ENCODE measurements at places on chromosomes 7 and 10. TPM values are rescaled to one million over a fixed set of nuclear protein-coding genes. Genes with fewer than 3 reads are reported as not detected.

DNA sequence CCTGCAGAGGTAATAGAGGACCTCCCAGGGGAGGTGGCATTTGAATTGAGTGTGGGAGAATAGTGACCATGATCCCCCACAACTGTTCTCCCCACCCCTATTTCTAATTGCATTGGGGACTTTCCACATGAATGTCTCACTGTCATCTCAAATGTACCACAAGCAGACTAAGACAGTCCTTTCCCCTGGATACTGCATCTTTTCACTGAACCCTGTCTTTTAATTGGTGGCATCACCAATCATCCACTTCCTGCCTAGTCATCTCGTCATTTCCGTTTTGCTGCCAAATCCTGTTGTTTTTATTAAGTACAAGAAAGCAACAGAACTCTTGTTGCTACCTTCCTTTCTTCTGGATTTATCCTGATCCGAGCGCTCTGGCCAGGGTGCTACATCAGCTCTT, 120.3 kb downstream of the NRP1 start:
- no peak overlapping the region for H3K27ac ChIP-seq
- no peak overlapping the region for H3K4me3 ChIP-seq
- H3K36me3 ChIP-seq = peaks cover 15% of the 10 kb centered on the region
- H3K4me1 ChIP-seq = peaks cover 25% of the 10 kb centered on the region
- no peak for DNase-seq

DNA sequence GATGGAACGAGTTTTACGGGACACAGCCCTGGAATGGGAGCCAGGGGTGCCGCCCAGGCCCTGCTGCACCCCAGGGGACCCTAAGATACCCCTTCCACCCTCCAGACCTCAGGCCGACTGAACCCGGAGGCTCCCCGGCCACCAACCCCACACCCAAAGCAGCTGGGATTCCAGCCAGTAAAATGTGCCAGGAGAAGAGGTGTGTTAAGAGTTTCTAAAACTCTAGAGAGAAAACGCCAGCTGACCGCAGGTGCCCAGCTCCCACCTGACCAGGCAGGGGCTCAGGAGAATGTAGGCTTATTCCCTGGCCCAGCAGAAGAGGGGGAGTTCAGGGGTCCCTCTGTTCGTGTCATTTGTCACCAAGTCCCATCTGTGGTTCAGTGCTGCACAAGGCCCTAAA, 17.5 kb downstream of the NUDT1 start:
- H3K36me3 ChIP-seq = peaks cover 33% of the 10 kb centered on the region
- no peaks in the 10 kb centered on the region for H3K27me3 ChIP-seq
- no peak for DNase-seq
- no peak overlapping the region for H3K27ac ChIP-seq
- H3K4me3 ChIP-seq = no peak overlapping the region
- no peaks in the 10 kb centered on the region for H3K4me1 ChIP-seq

GRCh38 chr7:115054478-115055065, 132.7 kb downstream of the MDFIC start:
- no peak overlapping the region for H3K4me3 ChIP-seq
- no peak overlapping the region for H3K27ac ChIP-seq
- no peak for DNase-seq
- H3K4me1 ChIP-seq = no peaks in the 10 kb centered on the region
- H3K27me3 ChIP-seq = no peaks in the 10 kb centered on the region
- H3K36me3 ChIP-seq = no peaks in the 10 kb centered on the region

DNA sequence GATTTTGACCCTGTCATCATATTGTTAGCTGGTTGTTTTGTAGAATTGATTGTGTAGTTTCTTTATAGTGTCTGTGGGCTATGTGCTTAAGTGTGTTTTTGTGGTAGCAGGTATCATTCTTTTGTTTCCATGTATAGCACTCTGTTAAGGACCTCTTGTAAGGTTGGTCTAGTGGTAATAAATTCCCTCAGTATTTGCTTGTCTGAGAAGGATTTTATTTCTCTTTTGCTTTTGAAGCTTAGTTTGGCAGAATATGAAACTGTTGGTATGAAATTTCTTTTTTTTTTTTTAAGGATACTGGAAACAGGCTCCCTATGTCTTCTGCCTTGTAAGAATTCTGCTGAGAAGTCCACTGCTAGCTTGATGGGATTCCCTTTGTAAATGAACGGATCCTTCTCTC, 1073.4 kb downstream of the LRMDA start:
- no peak for DNase-seq
- H3K27me3 ChIP-seq = peaks cover 2% of the 10 kb centered on the region
- no peak overlapping the region for H3K27ac ChIP-seq
- no peaks in the 10 kb centered on the region for H3K4me1 ChIP-seq
- H3K36me3 ChIP-seq = no peaks in the 10 kb centered on the region
- no peak overlapping the region for H3K4me3 ChIP-seq

Gene INHBA
- total RNA-seq = 133 TPM

Data from IMR-90 (cell line).